ENCODE measurements at places on chromosomes 5 and 9.
A peak's percentile ranks its signal among the peaks of the same experiment; 100 is the strongest.

DNA sequence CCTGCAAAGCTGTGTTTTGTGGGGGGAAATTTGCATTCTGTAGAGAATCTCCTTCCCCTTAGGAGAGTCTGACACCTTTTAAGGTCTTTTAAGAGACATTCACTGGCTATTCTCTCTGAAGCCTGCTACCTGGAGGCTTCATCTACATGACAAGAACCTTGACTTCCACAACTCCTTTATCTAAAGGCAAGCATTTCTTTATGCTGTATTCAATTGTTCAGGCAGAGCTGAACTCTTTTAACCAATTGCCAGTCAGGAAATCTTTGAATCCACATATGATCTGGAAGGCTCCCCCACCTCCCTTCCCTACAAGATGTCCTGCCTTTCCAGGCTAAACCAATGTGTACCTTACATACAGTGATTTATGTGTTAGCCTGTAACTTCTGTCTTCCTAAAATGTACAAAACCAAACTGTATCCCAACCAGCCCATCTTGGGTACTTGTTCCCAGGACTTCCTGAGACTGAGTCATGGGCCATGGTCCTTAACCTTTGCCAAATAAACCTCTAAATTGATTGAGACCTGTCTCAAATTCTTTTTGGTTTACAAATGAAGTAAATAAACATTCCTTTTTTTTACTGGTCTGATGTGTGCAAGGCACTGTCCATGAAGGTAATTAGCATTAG is 9.9 kb downstream of the C9orf85 start:
- no peak for DNase-seq

DNA sequence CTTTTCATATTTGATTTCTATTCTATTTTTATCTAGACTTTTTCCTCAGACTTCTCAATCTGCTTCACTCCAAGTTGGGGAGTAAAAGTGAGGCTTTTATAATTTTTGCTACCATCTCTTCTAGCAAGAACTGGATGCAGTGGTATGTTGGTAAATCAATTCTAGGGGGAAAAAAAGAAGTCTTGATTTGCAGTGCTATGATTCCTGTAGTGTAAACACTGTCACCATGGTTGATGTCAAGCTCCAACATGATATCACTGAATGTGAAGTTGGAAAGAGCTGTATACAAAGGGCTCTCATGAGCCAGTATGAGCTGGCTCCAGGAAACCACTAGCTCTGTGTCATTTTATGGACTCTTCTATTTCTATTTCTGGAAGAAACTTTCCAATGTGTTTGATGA is 439.2 kb downstream of the NTRK2 start:
- no peak for DNase-seq

GRCh38 chr5:164255598-164256213 is 750.3 kb downstream of the MAT2B start:
- no peak for DNase-seq

DNA sequence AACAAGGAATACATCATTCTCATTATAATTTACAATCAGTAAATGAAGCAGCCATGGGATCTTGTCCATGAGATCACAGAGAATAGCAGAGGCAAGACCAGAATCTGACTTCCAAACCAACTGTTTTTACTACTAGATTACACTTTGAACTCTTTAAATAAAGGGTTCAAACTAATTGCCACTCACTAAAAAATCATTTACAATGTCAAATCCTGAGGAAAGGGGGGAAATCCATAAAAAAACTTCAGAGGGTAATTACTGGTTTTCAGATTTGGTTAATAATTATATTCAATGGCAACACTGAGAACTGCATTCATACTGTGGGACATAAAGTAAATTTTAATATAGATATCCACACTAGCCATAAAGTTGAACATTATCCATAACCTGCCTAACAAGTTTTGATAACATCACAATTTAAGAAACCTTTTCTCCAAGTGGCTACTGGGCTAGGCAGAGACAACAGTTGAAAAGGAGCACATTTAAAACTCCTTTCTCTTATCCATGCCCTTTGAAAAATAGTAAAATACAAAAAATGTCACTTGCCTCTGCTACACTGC is 15.9 kb downstream of the PLPP1 start:
- DNase-seq, result no peak

DNA sequence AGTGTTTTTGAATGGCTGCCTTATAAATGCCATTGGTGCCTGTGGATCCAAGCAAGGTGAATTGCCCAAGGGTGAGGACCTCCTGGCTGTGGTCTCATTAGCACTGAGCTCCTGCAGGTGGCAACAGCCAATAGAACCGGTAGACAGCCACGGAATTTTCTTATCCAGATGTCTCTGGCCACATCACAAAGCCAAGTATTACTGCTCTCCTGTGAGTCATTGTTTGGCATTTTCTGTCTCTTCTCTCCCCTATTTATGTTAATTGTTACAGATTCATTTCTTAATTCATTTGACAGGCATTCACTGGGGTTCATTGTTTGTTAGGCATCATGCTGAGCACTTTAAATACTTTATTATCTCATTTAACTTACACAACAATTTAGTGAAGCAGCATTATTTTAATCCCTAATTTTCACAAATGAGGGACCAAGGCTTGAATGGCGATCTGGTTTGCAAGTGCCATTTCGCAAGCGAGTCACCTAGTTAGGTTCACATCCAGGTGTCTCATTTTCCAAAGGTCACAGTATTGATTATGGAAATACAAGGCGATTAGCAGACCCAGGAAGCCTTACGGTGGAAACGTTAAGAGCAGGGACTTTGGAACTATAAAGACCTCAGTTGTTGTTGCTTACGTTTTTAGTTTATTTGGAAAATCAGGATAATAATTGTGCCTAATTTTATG is 58.2 kb upstream of the DPYSL3 start:
- DNase-seq, result no peak

GRCh38 chr5:4372481-4372880 is 767.6 kb upstream of the ADAMTS16 start:
- no peak for DNase-seq

- DNase-seq, result peak; percentile 63
Observed at GRCh38 chr9:137550231-137550621, at the start of gene PNPLA7. PNPLA7 (minus strand) TSS chr9:137550402; CDS start chr9:137550197, 205 bp downstream.

GRCh38 chr9:137952976-137953666 is 75.5 kb downstream of the CACNA1B start:
- no peak for DNase-seq

DNA sequence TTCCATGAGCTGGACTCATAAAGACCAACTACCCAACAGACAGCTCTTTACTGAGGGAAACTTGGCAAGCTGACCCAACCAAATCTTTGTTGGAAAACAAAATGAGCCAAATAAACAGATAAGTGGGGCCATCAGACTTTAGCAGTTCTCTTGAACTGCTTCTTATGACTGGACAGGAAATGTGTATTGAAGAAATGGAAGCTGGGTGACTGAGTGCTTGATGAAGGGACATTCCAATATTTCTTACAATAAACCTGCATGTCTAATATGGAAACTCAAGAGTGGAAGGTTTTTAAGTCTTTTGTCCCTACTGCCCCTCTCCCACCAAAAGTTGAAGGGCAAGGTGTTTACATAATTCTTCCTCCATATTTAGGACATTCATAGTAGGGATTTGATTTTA is 218.8 kb upstream of the NR4A3 start:
- DNase-seq, result no peak

- no peak for DNase-seq
Observed at GRCh38 chr9:102911185-102911584, 83.9 kb upstream of the CYLC2 start.

Data from forelimb muscle (tissue), 1 donor.